Right ventricle myocardium superior (tissue), 1 donor: ENCODE measurements at places on chromosomes 7 and 10. TPM values are rescaled to one million over a fixed set of nuclear protein-coding genes. Genes with fewer than 3 reads are reported as not detected.

DNA sequence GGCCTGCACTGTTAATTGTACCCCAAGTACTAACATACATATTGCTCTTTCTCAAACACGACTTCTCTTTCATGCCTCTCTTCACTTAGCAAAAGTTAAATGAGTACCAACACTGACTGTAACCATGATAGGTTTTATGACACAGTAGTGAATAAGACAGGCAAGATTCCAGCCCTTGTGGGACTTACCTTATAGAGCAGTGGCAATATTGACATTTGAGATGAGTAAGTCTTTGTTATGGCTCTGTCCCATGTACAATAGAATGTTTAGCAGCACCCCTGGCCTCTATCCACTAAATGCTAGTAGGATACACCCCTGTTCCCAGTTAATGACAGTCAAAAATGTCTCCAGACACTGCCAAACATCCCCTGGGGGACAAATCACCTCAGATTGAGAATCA is 11.9 kb upstream of the COL1A2 start:
- DNase-seq: no peak

- peak; percentile 74 for DNase-seq
Observed at GRCh38 chr10:5545778-5546710, 21.3 kb downstream of the CALML3 start.

- peak; percentile 52 for DNase-seq
Observed at GRCh38 chr7:128735436-128735835, 3.7 kb upstream of the CALU start.

DNA sequence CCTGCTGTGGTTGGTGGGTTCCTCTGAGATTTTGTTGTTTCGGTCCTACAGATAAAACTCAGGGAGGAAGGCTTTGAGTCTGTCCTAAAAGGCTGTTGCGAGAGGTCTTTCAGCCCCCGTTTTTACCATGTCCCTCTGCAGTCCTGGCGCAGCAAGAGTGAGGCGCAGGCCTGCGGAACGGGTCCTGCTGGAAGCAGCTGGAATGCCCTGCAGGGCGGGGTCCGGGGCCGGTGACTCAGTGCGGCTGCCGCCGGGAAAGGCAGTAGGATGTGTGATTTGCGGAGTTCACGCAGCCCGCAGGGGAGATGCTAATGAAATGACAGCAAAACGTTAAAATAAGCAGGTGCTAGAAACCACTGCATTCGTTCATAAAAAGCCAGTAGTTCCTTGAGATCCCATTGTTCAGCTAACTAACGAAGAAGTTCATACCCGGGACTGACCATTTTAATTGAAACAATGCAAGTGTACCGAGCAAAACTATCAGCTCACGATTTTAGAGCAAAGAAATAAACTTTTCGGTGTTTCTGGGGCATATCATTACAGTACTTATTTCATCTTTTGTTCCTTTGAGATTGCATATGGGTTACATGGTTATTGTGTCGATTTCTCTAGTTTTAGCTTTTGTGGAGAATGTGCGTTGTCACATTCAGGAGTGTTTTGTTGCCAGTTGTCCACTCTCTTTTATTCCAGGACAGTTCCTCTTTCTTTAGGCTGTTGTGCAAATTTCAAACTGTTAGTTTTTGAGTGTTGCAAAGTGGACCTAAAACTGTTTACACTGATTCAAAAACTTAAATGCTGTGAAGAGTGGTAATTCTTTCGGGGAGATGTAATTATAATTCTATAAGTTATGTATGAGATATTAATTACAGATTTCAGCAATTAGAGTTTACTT is 783 bp downstream of the ANLN start:
- DNase-seq: peak; percentile 72

- no peak for DNase-seq
Observed at GRCh38 chr10:14486777-14487487, 156.2 kb upstream of the FRMD4A start.

DNA sequence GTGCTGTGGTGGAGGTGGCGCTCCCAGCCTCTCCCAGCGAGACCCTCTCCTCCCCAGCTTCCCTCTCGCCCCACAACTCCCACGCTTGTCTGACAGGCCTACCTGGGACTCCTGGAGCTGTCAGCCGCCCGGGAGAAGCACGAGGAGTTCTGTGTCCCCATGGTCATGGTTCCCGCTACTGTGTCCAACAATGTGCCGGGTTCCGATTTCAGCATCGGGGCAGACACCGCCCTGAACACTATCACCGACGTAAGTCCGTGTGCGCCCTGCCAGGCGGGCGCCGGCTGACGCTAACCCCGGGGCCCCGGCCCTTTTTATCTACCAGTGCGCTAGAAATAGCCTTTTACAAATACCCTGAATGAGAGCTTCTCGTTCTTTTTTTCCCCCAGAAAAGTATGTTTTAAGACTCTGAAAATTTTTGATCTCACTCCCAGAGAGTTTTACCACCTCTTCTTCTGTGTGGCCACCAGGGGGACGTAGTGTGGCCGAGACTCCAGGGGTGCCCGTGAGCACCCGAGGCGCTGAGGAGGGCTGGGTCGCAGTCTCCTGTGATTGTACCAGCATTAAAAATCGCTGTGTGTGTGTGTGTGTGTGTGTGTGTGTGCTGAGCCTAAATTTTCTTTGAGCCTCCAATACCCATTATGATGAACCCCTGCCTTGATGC is 52.6 kb downstream of the PFKP start:
- DNase-seq: peak; percentile 38

DNA sequence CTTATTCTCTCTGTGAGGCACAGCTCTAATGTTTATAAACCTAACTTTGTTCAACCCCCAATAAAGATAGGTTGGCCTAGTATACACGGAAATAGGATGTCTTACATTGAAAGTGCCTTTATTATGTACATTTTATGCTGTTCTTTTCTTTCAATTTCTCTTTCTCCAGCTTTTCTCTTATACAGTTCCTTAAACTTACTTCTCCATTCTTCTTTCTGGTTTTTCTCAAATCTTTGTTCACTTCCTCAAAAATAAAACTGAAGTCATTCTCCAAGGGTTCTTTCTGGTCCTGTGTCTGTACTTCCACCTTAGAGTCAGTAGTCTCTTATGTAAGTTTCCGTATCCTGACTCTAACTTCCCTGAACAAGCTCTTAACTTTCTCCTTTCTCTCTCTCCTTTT is 29.2 kb upstream of the NAMPT start:
- DNase-seq: no peak

FBXL13 gene
- 0.51 TPM for total RNA-seq

NEURL1 gene
- 0.05 TPM for total RNA-seq

CRYGN gene
- total RNA-seq: 0.43 TPM
